A673 (cell line): ENCODE measurements at places on chromosomes 7 and 10. TPM values are rescaled to one million over a fixed set of nuclear protein-coding genes. Genes with fewer than 3 reads are reported as not detected.

Gene CCNY
- total RNA-seq, result 84.8 and 85.8 TPM in 2 replicates

Gene CLDN3
- total RNA-seq, result not detected in 2 replicates

Gene CYP3A5
- 9.1 and 9.9 TPM in 2 replicates for total RNA-seq

Gene CNOT4
- 24.1 and 24.6 TPM in 2 replicates for total RNA-seq

Gene UPK3B
- 1.4 TPM in 1 of 2 replicates, not detected in the other for total RNA-seq

Gene C10orf143
- total RNA-seq, result 1.8 and 2.0 TPM in 2 replicates

Gene PTPRE
- 4.6 and 11.6 TPM in 2 replicates for total RNA-seq

Gene AASS
- 38.8 and 44.4 TPM in 2 replicates for total RNA-seq

Gene TRPV5
- not detected in 2 replicates for total RNA-seq

Gene SORCS3
- not detected in 2 replicates for total RNA-seq

Gene PRRT4
- 38.8 and 42.4 TPM in 2 replicates for total RNA-seq

Gene ANKRD2
- total RNA-seq, result not detected in 2 replicates

DNA sequence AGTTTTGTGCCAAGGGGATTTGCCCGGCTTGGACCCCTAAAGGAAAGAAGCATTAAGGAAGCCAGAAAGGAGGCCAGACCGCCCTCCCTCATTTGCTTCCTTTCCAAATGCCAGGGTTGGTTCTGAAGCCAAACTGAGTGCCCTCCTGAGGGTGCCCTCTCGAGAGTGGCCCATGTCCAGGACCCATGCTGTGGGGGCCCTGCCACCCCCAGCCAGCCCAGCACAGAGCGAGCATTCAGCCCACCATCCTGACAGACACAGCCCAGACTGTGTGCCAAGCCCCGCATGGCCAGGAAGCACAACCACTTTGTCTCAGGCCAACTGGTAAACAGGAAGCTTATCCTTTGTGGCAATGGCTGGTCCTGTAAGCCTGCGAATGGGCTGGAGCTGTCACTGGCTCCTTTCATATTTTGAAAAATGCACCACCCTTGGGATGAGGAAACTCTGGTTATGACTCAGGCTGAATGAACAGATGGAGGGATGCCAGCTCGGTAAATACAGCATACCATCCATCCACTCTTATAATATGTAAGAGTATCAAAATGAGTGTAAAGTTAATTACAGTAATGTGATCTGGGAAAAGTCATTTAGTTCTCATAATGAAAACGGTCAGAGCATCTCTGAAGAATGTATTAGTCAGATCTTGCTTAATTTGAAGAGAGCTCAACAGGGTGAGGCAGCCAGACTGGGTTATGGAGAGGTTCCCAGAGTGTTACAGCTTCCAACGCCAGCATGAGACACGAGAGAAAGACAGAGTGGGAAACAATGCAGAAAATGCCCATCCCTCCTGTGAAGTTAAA is 65.0 kb downstream of the STK17A start:
- DNase-seq, result peak; percentile 95

GRCh38 chr7:25944777-25945515 is 207.1 kb upstream of the NFE2L3 start:
- DNase-seq, result peak; percentile 38

DNA sequence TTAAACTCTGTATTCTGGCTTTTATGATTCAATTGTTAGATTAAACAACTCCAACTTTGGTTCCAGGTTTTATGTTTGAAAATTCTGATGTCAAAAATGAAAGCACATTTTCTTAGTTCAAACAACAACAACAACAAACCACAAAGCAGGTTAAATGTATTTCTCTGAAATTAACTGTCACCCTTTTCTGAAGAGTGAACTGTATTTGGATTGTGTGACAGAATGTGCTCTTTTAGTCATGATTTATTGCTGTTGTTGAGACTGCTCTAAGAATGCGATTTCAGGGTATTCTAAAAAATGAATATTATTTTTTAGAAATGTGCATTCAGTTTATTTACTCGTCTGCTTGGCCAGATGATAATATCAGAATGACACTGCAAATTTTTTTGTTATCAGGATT is 144.1 kb downstream of the GNAI1 start:
- DNase-seq, result no peak

DNA sequence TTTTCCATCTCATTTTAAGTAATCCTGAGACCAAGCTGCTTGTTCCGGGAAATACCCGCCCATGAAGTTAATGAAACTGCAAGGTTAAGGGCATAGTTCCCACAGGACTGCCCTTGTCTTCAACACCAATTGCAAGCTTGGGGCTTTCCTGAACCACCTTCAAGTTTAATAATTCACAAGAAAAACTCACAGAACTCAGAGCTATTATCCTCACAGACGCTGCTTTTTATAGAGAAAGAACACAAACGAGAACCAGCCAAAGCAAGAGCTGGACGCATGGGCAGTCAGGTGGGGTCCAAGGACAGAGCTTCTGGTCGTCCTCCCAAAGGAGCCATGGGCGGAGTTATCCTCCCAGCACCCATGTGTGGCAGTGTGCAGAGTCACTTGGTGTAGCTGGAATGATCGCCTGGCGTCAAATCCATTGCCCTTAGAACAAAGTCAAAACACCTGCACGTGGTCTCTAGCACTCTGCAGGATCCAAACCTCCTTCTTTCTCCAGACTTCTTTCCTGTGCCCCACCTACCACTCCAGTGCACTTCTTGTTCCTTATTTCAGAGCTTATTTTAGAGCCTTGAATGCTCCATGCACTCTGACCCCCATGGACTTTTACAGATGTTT is 56.7 kb downstream of the SNX10 start:
- no peak for DNase-seq

DNA sequence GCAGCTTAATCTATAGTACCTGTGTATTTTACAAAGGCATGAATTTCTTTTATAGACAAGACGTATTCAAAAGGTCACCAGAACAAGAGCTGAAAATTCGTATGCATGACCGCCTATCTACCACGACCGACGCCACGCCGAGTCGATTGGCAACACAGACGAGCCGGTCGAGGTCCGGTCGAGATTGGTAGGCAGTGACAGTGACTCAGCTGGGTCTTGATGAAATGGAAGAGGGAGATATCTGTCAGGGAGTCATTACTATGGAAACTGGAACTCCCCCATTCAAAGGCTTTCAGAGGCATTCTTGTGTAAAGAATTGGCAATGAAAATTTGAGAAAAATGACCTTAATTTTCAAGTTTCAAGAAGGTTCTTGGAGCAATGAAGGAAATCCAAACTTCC is 2.1 kb downstream of the ATP5MK start:
- no peak for DNase-seq

DNA sequence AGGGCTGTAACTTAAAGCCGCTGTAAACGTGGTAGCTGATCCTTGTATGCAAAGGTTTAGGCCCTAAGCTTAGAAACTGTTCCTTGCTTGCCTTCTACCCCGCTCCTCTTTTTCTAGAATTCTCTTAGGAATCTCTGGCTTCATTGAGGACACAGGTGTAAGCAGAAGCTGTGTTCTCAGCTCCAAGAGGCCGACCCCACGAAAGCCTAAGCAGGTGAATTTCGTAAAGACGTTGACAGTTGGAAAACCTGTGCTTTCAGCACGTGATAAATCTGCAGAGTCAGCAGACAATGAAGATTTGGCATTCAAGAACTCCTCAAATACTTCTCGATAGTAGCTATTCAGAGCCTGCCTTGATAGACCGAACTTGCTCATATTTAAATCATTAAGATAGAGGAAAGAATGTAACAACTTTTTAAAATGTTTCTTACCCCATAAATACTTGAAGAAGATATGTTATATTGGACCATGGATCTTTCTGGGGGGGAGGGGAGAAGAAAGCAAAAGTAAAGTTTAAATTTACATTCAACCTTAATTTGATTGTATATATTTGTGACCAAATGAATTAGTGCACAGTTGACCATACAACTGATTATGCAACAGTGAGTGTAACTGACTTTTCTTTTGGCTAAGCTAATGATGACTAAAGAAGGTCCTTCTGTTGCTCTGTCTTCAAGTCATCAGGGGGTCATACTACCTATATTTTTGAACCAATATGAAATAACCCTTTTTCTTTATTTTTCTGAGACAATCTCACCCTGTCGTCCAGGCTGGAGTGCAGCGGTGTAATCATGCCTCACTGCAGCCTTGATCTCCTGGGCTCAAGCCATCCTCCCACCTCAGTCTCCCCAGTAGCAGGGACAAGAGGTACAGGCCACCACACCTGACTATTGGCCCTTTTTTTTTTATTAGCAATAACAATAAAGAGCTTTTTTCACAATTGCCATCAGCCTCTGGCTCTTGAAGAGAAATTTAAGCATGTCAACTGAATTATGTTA is 1.2 kb upstream of the GDI2 start:
- peak; percentile 45 for DNase-seq

- DNase-seq, result no peak
Measured at GRCh38 chr7:82264783-82265305, 178.7 kb downstream of the CACNA2D1 start.

DNA sequence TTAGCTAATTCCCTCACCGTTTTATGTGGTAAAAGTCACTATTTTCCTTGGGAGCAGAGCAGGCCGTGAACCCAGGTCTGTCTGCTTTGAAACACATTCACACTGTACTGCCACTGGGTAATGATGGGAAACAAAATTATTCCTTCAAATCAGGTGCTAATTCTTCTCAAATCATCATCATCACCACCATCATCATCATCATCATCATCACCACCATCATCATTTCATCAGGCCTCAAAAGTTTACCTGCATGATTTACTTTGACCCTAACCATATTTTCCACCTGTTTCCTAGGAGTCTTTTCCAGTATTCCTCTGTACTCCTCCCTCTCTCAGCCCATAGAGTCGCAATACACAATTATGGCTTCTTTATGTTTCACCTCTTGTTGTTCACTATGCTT is 220.5 kb downstream of the GLI3 start:
- DNase-seq, result no peak

GRCh38 chr7:1226186-1226901 is 6.3 kb upstream of the UNCX start:
- peak; percentile 58 for DNase-seq

DNA sequence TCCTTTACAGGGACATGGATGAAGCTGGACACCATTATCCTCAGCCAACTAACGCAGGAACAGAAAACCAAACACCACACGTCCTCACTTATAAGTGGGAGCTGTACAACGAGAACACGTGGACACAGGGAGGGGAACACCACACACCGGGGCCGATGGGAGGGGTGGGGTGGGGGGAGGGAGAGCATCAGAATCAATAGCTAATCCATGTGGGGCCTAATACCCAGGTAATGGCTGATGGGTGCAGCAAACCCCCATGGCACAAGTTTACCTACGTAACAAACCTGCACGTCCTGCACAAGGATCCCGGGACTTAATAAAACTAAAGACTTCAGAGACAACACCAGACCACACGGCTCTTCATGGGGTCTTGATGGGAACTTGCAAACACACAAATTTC is 82.2 kb upstream of the DIP2C start:
- DNase-seq, result no peak

- no peak for DNase-seq
Measured at GRCh38 chr7:36040679-36041078, 112.4 kb upstream of the EEPD1 start.

- no peak for DNase-seq
Measured at GRCh38 chr7:134618756-134619530, 27.7 kb upstream of the BPGM start.

DNA sequence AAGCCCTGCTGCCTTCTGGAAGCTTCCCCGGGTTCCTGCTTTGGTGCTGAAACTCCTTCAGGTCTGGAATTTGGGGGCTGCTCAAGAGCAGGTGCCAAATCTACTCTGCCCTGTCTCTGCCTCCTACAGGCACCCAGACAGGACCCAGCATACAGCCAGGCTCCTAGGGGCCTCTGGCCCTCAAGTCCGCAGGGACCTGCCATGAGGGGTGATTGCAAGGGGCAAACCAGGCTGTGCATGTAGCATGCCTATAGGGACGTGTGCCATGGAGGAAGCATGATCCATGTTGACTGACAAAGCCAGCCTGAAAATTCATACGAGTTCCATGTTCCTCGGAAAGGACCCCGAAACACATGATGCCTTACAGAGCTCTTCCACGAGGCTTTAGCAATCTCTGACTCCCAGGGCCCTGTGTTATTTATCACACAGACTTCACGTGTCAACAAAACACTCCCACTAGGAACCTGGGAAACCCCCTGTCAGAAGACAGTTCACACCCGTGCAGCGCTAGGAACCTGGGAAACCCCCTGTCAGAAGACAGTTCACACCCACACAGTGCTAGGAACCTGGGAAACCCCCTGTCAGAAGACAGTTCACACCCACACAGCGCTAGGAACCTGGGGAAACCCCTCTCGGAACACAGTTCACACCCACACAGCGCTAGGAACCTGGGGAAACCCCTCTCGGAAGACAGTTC is 75.3 kb upstream of the DNAAF5 start:
- DNase-seq, result no peak

- peak; percentile 56 for DNase-seq
Measured at GRCh38 chr10:132705173-132705572, 80.8 kb downstream of the NKX6-2 start.

- DNase-seq, result no peak
Measured at GRCh38 chr10:48748573-48748972, 63.9 kb downstream of the WDFY4 start.

- no peak for DNase-seq
Measured at GRCh38 chr7:79790656-79791262, 337.3 kb upstream of the MAGI2 start.

DNA sequence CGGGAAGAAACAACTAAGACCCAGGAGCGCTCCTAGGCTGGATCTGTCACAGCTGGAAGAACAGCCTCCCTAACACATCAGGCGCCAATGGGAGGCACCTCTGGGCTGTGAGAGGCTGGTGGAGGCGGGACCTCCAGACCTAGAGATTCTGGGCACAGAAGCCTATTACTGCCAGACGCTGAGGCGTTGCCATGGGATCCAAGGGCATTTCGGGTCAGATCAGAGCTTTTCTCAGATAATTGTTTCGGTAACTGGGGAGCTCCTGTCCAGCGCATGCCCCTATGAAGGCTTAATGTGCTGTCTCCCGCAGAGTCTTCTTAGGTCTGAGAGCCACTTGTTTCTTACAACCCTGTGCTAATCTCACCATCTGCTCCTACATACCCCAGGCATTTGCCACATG is 339.2 kb downstream of the ZNF716 start:
- DNase-seq, result no peak

DNA sequence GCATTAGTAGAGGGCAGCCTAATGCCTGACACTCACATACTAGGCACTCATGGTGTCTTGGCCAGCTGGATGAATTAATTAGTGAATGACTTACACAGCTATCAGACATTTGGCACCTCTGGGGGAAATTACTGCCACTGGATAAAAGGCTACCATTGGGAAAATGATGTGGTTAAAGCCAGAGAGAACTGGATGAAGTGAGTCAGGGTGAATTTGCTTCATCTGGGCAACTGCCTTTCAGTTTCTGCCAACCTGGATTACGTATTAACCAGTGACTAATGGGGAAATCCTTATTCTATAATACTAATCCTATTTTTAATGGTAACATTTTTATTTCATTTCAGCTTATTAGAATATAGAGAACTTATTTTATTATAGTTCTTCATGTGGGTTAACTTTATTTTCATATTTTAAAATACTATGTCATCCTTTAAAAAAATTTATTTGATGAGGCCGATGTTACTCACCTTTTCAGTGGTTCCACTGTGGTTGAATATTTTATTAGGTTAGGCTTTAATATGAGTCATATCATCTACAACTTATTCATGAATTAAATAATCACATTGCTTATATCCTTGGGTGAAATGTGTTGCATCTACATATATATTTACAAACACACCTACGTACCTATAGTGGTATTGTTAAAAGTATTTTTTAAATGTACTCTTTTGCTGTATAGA is 85.6 kb upstream of the CAPZA2 start:
- DNase-seq, result peak; percentile 44

GRCh38 chr10:43039624-43040481 is 37.0 kb upstream of the RET start:
- DNase-seq, result peak; percentile 22
